Panc1 (cell line): ENCODE measurements at places on chromosomes 3 and 15. TPM values are rescaled to one million over a fixed set of nuclear protein-coding genes. Genes with fewer than 3 reads are reported as not detected.

CIB2 gene
- 37.3 TPM for total RNA-seq

CD86 gene
- total RNA-seq: not detected

NCK1 gene
- total RNA-seq: 43.5 TPM

SYNPR gene
- not detected for total RNA-seq

PAK6 gene
- 6.3 TPM for total RNA-seq

RLBP1 gene
- not detected for total RNA-seq

GPR27 gene
- 0.15 TPM for total RNA-seq

MED12L gene
- total RNA-seq: 2.8 TPM

SSR3 gene
- 154 TPM for total RNA-seq

ACP3 gene
- not detected for total RNA-seq

SCAANT1 gene
- total RNA-seq: not detected

ROBO2 gene
- total RNA-seq: 1.3 TPM

GP5 gene
- 0.05 TPM for total RNA-seq

CASR gene
- total RNA-seq: not detected

EMC7 gene
- total RNA-seq: 79.6 TPM

CSTA gene
- not detected for total RNA-seq

CPN2 gene
- 0.08 TPM for total RNA-seq

SPPL2A gene
- 154 TPM for total RNA-seq

CORO2B gene
- 0.36 TPM for total RNA-seq

PLA2G4D gene
- not detected for total RNA-seq

DPH6 gene
- total RNA-seq: 24.0 TPM

MESP2 gene
- 1.1 TPM for total RNA-seq

ADCY5 gene
- 1.4 TPM for total RNA-seq

NAALADL2 gene
- 2.7 TPM for total RNA-seq

B3GALNT1 gene
- total RNA-seq: 31.1 TPM

ECT2 gene
- total RNA-seq: 102 TPM

CLDN16 gene
- not detected for total RNA-seq

LYZL4 gene
- total RNA-seq: not detected

SPSB4 gene
- 0.05 TPM for total RNA-seq

ACAD9 gene
- 70.9 TPM for total RNA-seq

IMPG2 gene
- total RNA-seq: 0.10 TPM

CTXN2 gene
- total RNA-seq: 0.05 TPM

C3orf49 gene
- total RNA-seq: not detected

TLR9 gene
- not detected for total RNA-seq

TBC1D2B gene
- 59.3 TPM for total RNA-seq

GABRA5 gene
- not detected for total RNA-seq

RAD18 gene
- 13.8 TPM for total RNA-seq

COL6A6 gene
- total RNA-seq: not detected

HACD2 gene
- 58.6 TPM for total RNA-seq

GPR176 gene
- total RNA-seq: 12.7 TPM

TSC22D2 gene
- total RNA-seq: 43.1 TPM

CCDC33 gene
- not detected for total RNA-seq

MRAS gene
- total RNA-seq: 14.2 TPM

LRRC31 gene
- total RNA-seq: not detected

CLEC3B gene
- total RNA-seq: not detected

POC1A gene
- total RNA-seq: 25.7 TPM

DAZL gene
- not detected for total RNA-seq

ARGFX gene
- total RNA-seq: not detected

ALPK3 gene
- total RNA-seq: 1.0 TPM

HYAL1 gene
- 0.18 TPM for total RNA-seq
